Renal cortical epithelial cell (primary cell): ENCODE measurements at places on chromosomes 6 and 20. TPM values are rescaled to one million over a fixed set of nuclear protein-coding genes. Genes with fewer than 3 reads are reported as not detected.

The KCNK5 gene
- 2.3 and 2.9 TPM in 2 replicates for total RNA-seq

The KCNQ5 gene
- under 0.01 and 0.35 TPM in 2 replicates for total RNA-seq

The PSMF1 gene
- total RNA-seq = 41.7 and 68.4 TPM in 2 replicates

DNA sequence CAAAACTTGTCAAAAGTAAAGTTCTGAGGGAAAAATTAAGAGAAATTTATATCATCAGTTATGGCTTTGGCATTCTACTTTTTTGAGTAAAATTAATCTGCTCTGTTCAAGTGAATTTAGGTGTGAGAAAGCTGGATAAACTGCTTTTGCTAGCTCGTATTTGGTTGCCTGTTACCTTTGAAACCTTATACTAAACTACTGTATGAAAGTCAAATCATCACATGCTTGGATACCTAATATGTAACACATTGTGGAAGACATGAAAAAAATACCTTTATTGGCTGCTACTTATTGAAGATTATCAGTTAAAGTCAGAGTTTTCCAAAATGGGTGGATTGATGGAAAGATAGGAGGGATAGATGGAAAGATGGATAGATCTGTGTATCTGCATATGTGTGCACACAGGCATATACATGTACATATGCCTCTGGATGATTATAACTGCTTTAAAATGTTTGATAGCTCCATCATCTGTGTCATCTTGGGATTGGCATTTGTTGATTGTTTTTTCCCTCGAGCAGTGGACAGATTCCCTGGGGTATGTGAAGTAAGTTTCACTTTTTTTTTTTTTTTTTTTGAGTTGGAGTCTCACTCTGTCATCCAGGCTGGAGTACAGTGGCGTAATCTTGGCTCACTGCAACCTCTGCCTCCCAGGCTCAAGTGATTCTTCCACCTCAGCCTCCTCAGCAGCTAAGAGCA is 24.3 kb downstream of the SCAF8 start:
- no peak for DNase-seq

GRCh38 chr20:63738687-63739129 is 868 bp upstream of the SLC2A4RG start:
- DNase-seq = peak; percentile 7

GRCh38 chr20:63056236-63057170 is 49.7 kb upstream of the BHLHE23 start:
- no peak for DNase-seq

GRCh38 chr6:166687879-166688205 is 60.8 kb upstream of the RPS6KA2 start:
- DNase-seq = no peak

DNA sequence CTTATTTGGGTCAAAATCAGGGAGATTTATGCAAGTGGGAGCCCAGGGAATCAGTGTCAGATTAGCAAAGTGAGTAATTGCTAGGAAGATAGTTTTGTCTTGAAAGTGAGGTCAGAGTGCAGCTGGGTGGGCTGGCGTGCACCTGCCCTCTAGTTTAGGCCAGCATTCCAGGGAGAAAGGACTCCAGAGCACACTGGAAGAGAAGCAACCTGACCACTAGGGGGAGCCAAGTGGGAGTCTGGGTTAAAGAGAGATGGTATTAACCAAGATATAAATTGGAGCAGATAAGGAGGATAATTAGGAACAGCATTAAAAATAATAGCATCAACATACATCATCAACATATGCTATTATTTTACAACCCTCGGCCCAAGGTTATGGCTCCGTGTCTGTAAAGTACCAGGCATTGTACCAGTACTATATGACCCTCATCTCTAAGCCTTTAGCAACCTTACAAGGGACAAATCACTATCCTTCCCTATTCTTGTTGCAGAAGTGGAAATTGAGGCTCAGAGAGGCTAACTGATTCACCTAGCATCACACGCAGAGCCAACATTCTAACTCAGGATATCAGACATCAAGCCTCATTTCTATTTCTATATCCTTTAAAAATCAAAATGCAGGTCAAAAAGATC is 57.8 kb downstream of the SLC2A10 start:
- peak; percentile 27 for DNase-seq

DNA sequence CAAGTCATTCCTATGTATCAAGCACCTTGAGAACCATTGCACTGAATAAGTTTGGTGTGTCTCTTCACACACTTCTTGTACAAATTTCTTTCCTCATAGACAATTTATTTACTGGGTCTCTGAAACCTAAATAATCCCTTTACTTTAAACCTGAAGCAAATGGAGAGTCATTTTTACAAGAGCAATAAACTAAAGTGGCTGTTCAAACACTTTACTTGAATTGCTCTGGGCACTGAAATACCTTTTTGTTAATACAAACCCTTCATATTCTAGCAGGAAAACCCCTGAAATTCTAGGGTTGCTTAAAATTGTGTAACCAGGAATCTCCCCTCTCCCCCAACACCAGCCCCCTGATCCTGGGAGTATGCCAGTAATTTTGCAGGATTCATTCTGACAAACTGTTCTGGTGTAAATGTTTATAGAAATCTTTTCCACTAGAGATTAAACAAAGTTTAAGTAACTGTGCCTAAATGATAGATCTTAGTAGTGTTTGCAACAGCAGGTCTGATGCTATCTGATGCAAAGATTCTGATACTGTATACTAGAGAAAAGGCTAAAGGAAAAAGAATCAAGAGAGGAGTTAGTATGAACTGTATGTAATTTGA is 13.4 kb downstream of the RSPO3 start:
- no peak for DNase-seq

GRCh38 chr6:126657561-126658175 is 317.8 kb downstream of the CENPW start:
- peak; percentile 41 for DNase-seq

- peak; percentile 90 for DNase-seq
These were observed 65.5 kb downstream of the LAMA4 start for GRCh38 chr6:112188906-112189305.

DNA sequence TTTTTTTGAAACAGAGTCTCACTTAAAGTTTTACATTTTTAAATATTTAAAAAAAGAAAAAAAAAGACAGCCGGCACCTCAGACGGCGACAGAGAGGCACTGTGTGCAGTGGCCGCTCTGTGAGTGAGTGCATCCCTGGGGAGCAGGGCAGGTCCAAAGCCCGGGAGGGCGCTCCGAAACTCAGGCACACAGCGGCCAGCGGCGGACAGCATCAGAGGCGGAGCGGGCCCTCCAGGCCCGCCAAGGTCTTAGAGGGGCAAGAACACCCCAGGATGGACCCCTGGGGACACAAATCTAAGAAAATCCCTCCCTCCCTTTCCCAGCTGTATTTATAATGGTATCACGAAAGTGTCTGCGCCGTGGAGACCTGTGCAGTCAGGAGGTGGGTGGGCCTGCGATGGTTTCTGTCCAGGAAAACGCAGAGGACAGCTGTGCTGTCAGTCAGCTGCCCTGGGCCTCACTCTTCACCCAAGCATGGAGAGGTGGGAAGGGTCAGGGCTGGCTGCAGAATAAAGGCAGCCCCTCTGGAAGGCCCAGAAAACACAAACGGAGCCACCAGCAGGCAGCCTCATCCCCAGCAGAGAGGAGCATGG is 43.8 kb downstream of the TAF4 start:
- DNase-seq = no peak

GRCh38 chr20:11249683-11250082 is 575.9 kb upstream of the JAG1 start:
- DNase-seq = no peak

GRCh38 chr6:36840432-36841403 is 1.5 kb upstream of the CPNE5 start:
- no peak for DNase-seq

DNA sequence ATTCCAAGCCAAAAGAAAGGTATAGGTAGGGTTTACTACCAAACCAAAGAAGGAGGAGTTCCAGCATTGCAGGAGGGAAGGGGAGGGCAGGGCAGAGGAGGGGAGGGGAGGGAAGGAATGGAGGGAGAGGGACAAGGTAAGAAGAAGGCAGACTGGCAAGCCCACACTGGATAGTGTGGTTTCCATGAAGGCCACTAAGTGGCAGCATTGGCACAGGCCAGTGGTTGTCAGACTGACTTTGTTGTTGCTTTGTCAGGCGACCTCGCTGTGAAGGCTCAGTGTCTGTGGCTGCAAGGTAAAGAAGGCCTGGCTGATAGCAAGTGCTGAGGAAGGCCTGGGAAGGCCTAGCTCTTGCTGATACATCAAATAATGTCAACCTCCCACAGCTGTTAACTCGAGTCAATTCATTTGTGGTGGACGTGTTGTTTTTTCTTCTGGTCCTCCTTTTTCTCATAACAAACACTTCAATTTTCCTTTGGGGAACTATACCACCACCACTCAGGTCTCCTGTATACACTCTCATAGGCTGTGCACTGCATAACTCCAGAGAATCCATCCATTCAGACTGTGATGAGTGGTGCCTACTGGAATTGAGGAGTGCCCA is 7.7 kb upstream of the ZNF334 start:
- peak; percentile 59 for DNase-seq
